ENCODE measurements at places on chromosomes 4 and X.

GRCh38 chr4:723751-724530 lies 18.3 kb downstream of the PCGF3 start:
- DNase-seq, result no peak

GRCh38 chrX:156002507-156002906 lies 5.0 kb downstream of the IL9R start:
- DNase-seq, result no peak

- DNase-seq, result no peak
Measured at GRCh38 chr4:96708766-96709165, 868.9 kb downstream of the PDHA2 start.

DNA sequence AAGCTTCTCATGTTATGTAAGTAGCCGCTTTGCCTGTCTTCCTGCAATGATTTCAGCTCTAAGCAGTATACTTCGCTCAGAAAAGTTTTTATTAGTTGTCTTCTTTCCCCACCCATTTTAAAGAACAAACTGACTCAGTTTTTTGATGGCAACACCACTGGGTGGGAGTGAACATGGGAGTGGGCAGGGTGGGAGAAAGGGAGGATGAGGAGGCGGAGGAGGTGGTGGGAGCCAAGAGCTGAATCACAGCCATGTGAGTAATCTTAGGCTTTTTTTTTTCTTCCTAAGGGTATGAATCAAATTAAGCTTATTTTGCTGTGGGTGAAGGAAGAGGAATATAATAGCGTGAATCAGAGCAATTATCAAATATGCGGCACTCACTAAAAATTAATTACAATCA lies 574.3 kb upstream of the DIPK2B start:
- DNase-seq, result no peak

DNA sequence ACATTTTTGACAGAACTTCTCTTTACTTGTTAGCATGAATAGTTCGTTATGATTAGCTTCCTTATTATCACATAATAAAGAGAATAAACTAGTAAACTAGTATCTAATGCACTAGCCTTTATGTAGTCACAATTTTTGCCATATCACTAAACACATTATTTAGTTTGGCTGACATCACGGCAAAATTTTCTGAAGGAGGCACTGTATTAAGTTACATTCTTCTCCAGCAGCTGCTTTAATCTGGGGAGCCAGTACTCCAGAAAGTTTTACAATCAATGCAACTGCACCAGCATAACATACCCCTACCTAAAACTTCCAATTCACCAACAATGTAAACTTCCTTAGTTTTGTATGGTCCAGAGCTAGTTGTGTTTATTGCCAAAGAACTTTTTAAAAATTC lies 87.8 kb downstream of the FIP1L1 start:
- DNase-seq, result no peak

DNA sequence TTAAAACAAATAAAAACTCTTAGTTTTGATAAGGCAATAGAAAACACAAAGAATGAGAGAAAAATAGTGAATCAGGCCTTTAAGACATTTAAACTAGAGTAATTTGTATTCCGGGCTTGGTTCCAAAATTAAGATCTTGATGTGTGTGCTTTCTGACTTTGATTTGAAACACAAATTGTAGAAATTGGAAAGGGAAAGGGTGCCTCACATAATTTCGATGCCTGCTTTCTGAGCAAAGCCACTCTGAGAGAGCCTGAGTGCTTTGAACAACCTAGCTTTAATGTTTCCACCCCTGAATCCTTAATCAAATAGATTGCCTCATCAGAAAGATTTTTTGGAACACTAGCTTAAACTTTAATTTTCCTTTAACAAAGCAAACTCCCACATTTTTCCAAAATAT lies 666.8 kb downstream of the PCDH18 start:
- no peak for DNase-seq

DNA sequence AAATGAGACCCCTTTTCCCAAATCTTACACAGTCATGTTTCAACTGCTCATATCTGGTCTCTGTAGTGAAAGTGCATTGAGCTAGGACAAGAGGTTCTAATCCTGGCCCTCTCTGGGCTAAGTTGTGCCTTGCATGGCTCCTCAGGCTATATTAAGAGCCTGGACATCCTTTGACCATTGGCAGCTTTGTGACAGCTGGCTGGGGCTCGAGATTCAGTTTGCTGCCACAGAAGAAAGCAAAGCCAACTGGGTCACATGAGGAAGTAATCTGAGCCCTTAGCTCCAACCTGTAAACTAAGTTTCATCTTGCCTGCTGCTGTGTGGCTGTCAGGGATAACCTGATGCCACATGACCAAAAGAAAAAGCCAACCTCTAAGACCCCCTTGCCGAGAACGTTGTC lies 51.8 kb upstream of the JADE1 start:
- no peak for DNase-seq

- DNase-seq, result no peak
Measured at GRCh38 chr4:40409835-40410234, 74.7 kb downstream of the CHRNA9 start.

- DNase-seq, result no peak
Measured at GRCh38 chrX:39648548-39649254, 449.1 kb downstream of the BCOR start.

GRCh38 chr4:37733240-37733867 lies 47.2 kb upstream of the RELL1 start:
- no peak for DNase-seq

DNA sequence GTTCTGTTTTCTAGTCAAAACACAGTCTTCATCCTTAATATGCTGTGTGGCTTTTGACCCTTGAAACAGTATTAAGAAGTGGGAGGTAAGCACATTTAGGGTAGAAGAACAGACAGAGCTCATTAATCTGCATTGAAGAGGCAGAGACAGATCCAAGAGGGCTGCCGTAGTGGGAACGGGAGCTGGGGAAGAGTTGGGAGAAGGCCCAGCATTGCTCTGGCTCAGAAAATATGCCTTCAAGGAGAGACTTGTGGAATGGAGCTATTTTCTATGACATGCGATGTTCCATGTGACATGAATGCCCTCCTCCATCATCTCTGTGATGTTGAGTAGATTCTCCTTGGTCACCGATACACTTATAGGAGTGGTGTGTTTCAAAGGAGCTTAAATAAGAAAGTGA lies 273.3 kb upstream of the BOD1L1 start:
- no peak for DNase-seq

GRCh38 chr4:156190615-156191014 lies 236.9 kb upstream of the CTSO start:
- no peak for DNase-seq

DNA sequence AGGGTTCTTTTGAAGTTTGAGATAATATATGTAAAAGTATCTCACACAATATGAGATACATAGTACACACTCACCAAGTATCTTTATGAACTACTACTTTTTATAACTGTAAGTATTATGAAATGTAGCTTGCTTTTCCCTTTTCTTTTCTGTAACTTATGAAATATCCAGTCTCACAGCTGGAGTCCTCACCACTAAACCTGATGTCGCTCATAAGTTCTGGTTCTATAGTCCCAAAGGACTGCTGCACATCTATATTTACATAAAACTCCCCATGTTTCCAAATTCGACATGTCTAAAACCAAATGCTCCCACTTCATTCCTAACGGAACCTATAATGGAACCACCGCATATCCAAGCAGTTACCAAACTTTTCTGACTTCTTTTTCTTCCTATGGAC lies 186.5 kb upstream of the SLC7A11 start:
- DNase-seq, result no peak

GRCh38 chrX:17052210-17052609 lies 105.8 kb downstream of the REPS2 start:
- no peak for DNase-seq

DNA sequence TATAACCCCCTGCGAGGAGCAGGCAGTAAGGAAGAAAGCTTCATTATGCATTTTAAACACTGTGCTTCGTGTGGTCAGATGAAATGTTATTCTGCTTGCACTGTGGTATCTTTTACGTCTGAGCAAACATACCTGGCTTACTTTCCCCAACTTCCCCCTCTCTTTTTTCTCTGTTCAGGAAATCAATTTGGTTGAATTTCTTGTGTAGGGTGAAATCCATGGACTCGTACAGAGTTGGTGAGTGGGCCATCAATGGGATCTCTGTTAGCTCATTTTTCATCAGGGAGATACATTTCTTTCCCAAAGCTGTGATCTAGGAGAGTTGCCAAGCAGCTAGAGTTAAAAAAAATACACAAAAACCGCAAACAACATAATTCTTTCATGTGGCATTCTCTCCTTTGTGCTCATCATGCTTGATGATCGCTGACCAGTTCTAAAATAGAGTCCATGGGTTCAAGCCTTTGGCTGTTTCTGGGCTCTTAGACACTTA lies 98.5 kb downstream of the FRAS1 start:
- DNase-seq, result no peak

DNA sequence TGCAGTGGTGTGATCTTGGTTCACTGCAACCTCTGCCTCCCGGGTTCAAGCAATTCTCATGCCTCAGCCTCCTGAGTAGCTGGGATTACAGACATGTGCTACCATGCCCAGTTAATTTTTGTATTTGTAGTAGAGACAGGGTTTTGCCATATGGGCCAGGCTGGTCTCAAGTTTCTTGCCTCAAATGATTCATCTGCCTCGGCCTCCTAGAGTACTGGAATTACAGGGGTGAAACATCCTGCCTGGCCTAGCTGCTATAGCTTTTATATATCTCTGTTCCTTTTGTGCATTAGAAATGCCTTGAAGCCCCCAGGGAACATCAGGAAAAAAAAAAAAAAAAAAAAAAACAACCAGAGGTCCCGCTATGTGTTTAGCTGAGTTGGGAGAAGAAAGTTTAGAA lies 34.8 kb downstream of the UBE2K start:
- no peak for DNase-seq

DNA sequence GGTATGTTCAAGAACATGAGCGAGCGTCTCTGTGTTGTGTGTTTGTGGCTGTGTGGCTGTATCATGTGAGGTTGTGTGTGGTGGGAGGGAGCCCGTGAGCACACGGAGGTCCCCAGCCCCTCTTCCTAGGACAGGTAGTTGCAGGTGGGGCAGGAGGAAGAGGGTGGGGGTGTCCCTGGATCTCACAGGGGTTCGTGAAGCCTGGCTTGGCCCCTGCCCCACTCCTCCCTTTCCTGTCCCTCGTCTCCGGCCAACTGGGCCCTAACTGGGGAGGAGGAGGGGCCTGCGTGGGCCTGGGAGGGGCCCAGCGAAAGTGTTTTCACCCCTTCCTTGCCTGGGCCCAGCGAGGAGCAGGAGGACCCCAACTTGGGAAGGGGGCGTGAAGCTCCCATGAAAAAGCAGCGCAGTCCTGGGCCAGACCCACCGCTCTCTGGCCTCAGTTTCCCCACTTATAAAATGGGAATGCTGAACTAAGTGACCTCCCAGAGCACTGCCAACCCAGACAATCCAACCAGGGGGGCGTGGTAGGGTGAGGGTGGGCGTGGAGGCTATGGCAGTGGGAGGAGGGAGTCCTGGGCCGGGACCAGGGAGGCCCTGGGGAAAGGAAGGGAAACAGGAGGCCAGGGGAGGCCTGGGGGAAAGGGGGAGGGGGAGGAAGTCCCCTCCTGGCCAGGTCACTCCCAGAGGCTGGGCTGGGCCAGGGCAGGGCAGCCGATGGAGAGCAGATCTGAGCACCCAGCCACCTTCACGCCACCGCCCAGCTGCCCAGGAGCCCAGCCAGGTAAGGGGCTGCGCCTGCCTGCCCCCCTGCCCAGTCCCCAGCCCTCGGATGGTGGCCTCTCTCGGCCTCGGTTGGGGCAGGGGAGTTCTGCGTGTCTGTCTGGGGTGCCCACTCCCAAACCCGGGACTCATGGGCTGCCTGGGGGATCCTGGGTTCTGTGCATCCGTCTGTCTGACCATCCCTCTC lies at the start of gene AVPR2:
Gene AVPR2 (plus strand): TSS at position 683 of the 967 bp plus-strand sequence. CDS start 473 bp downstream, outside the sequence.
- no peak for DNase-seq

Data from activated CD4-positive, CD25-positive, alpha-beta regulatory T cell treated with anti-CD3 and anti-CD28 coated beads, Interleukin-2, amount 50 U/mL, for 72 hours (primary cell).